ENCODE measurements at places on chromosomes 7 and 10.

- no peak for DNase-seq
Observed at GRCh38 chr10:123146894-123147634, 872 bp upstream of the HMX2 start.

DNA sequence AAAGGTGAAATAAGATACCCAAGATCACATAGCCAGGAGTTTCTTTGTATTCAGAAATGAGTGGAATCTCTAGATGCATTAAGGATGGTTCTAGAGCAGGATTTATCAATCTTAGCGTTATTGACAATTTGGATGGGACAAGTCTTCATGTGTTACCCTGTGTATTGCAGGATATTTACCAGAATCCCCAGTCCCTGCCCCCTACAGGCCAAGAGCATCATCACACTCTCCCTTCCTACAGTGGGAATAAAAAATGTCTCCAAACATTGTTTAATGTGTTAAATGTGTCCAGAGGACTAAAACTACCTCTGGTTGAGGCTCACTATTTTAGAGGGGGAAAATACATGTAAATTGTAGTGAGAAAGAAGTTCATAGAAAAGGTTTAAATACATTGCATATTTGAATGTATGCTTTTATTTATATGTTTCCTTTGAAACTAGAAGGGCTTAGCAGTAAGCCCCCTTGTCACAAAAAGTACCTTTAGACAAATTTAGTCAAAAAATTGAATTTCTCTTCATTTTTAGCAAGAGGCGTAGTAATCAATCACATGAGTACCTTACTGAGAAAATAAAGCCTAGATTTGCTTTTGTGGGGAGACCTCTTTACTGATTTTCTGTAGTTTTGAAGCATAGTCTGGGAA, 141.2 kb downstream of the MLLT10 start:
- peak; percentile 67 for DNase-seq

DNA sequence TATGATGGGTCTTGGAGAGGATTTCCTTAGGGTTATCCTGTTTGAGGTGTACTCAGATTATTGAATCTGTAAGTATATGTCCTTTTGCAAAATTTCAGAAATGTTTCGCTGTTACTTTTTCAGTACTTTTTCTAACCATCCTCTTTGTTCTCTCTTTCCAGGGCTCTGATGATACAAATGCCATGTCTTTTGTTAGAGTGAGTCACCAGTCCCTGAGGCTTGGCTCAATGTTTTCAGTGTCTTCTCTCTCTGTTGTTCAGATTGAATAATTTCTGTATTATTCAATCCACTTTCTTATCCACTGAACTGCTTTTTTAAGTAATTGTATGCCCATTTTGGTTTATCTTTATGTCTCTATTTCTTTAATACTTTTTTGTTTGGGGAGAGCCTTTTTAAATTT, 449.4 kb downstream of the TNS3 start:
- no peak for DNase-seq

- no peak for DNase-seq
Observed at GRCh38 chr10:106857213-106857612, 307.3 kb downstream of the SORCS1 start.

GRCh38 chr10:29588629-29589421, 45.9 kb downstream of the SVIL start:
- no peak for DNase-seq

DNA sequence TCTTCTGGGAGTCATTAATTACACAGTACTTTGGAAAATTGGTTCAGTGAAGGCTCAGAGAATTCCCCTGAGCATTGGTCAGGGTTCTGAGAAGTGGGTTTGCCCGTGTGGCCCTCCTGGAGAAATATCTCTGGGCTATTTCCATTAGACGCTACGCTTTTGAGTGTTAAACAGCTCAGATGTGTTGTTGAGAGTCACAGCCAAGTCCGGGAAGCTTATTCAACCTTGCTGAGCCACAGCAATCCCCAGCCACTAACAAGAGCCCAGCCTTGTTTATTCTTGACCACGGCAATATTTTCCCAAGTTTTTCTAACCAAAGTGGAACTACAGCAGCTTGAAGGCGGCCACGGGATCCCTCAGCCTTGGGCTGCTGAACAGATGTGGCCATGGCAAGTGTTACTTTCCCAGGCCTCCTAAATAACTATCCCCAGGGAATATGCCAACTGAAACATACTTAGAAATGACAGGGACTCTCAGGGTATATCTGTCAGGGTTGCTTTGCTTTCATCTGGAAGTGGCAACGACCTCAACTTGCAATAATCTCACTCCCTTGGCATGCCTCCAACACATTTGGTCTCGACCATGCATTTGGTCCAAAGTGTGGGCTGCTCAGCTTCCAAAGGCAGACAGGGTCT, 214.7 kb downstream of the EMX2 start:
- DNase-seq, result no peak

DNA sequence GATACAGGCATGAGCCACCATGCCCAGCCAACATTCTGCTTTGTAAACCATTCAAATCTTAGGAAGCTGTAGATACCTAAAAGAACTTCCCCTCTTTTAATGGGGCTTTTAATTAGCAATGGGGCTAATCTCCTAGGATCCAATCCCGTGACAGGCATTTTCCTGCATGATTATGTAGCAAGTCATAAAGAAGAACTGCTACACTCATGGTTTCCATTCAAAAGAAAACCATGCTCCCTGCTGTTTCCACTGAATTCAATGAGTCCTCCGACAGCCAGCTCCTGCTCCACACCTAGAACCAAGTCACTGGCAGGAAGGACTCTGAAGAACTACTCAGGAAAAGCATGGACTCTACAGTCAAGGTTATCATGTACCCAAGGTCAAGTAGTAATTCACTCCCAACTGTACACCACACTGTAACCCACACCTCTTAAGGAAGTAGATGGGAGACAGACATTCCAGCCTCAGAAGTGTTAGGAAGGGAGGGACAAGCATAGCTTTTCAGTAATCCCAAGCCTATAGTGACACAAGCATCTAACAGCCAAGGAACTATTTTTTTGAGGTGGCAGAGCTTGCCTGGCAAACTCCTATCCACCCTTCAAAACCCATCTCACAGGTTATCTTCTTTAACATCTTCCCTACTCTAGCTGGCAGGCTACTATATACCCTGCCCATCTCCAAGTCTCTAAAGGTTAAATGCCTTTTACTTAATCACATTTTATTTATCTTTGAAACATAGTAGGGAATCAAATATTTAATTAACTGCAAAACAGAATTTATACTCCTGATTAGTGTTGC, 47.5 kb downstream of the CTBP2 start:
- no peak for DNase-seq

- DNase-seq, result no peak
Observed at GRCh38 chr7:149286811-149287400, 24.9 kb downstream of the ZNF783 start.

DNA sequence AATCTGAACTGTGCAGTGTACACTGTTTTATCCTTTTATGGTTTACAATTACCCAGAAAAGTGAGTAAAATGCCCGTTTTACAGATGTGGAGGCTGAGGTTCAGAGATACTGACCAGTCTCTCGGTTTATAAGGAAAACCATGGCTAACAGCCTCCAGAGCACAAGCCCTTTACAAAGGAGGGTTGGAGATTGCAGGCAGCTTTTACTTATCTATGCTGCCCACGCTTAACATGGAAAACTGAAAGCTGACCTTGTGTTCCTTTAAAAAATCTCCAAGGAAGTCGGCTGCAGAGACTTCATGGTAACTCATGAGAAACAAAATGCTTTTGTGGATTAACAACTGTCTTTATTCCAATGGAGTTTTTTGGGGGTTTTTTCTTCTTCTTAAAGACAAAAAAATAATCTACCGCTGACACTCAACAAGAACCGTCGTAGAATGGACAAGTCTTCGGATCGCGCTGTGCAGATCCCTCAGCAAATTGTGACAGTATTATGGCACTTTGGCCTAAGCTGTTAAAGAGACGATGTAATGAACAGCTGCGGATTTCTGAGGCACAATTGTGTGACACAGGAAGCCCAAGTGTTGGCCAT, 654 bp upstream of the SLF2 start:
- DNase-seq, result peak; percentile 34

GRCh38 chr10:69290993-69291392, 12.7 kb downstream of the HK1 start:
- DNase-seq, result no peak

DNA sequence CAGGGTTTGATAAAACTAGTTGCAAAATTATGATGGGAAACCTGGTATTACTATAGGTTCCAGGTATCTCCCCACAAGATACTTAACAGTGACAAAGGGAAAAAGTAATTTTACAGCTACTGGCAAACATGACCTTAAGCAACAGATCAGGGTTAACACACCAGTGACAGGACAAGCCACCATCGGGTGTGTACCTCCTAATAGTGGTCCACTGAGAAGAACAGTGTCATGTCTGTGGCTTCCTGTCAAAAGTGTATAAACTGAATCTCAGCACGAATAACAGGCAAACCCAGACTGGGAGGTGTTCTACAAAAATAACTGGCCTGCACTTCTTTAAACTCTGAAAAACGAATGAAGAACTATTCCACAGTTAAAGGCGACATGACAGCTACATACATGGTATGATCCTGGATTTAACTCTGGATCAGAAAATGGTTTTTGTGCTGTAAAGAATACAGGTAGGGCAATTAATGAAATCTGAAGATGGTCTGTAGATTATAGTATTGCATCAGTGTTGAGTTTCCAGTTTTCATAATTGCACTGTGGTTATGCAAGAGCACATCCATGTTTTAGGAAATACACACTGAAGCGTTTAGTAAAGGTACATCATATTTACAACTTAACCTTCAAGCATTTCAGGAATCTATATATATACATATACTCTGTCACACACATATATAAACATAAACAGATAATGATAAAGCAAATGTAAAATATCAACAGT, 32.0 kb upstream of the ARMS2 start:
- no peak for DNase-seq

DNA sequence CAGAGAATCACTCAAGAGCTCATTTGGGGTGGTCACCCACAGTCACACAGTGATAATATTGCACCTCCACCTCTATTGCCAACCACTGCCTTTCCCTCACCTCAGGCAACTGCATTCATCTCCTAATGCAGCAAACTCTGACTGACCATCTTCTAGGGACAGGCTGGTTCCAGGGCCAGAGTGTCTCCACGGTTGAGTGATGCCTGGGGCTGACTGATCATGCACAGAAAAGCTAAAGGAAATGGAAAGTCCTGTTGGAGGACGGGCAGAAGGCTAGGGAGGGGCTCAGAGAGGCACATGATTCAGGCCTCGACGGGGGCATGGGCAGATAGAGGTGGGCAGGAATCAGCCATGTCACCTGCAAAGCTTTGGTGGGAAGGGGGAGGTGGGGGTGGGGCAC, 127.1 kb upstream of the TNS3 start:
- no peak for DNase-seq

DNA sequence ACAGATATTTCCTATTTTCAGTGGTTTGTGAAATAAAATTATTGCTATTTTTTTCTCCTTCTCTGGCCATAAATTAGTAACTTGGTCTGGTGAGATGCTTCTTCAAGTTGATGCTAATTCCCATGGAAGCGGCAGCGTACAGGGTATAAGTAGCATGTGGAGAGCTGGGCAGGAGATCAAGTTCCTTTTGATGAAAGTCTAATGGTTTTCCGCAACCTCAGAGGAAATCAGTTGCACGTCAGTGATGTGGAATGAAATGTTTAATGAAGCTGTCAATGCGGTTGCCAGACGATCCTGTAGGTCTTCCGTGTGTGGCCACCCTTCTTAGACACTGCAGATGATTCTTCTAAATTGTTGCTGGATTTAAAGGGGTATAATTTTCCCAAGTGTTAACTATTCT, 236.4 kb upstream of the GRM3 start:
- no peak for DNase-seq

- no peak for DNase-seq
Observed at GRCh38 chr10:3856593-3856992, 71.6 kb upstream of the KLF6 start.

DNA sequence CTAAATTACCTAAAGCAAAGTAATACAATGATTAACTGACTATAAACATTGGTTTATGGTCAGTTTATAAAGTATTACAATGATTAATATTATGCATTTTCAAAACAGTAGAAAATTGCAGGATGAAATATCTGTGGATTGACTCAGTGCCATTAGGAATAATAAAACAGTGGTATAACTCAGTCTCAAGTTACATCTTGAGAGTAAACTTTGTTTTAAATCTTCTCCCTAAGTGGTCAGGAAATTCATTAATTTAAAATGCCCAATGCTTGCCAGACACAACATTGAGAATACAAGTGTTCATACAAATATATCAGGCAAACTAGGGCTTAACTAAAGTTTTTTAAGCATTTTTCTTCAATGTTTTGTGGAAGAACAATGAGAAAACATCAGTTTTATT, 257.8 kb downstream of the ETV1 start:
- DNase-seq, result no peak

GRCh38 chr7:116650436-116650835, 21.6 kb upstream of the MET start:
- DNase-seq, result no peak

GRCh38 chr7:50396856-50397255, 53.3 kb downstream of the FIGNL1 start:
- DNase-seq, result no peak

GRCh38 chr10:104501449-104501848, 139.6 kb upstream of the SORCS3 start:
- DNase-seq, result no peak

DNA sequence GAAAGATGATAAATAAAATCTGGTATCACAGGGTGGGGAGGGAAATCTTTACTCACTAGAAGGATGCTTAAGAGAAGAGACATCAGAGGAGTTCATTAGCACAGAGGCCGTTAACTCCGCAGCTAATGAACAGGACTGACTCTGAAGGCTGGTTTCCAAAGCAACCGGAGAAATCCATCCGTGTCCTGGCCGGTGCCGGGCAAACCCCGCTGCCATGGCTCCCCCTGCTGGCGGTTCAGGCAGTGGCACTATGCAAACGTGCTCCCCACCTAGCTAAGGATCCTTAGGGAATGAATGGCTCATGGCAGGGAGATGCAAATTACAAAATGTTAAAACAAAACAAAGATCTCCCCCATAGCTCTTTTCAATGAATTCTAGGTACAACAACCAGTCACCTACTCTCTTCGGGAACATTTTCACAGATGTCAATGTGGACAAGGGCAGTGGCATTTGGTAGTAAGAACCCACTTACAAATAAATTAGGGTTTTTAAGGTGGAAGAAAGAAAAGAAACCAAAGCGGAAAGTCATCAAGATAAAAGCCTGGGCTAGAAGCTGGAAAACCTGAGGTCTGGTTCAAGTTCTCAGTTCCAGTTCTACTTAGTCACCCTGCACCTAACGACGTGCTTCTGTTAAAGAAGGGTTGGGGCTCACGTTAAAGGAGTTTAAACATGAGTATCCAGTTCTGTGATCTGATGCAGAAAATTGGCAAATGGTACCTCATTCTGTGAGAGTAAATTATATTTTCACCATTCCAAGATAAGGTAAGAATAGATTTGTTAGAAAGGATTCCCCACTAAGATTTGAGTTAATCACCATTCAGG, 138.2 kb downstream of the SVIL start:
- peak; percentile 47 for DNase-seq

DNA sequence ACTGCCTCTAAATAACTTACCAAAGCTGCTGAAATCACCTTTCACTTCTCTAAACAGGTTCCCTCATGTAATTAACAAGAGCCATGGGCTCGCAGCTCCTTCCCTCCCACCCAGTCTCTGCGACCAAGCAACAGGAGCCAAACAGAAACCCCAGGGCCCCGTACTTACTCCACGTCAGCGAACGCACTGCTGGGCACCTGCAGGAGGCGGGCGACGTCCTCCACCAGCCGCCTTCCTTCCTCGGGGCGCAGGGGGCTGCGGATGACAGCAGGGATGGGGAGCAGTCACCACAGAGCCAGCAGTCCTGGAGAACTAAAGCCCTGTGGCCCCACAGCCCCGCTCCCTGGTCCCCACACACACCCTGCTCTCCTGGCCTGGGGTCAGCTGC, 477.0 kb downstream of the PTPRN2 start:
- no peak for DNase-seq
